ENCODE measurements at places on chromosomes 6 and 20.

DNA sequence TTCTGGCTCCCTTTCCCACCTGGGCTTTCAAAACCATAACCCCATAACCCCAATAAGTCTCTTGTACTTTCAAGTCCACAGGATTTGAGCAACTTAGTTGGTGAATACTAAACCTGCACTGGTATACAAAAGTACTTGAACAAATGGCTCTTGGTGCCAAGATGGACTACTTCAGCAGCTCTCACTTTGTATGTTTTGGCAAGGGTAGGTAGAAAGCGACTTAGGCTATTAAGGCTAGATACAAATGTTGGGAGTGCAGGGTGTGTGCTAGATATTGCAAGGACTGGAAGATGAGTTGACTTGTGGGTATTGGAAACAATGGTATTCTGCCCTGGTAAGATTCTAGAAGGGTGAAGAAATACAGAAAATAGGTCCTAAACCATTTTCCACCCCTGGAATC is 182.6 kb upstream of the MOCS1 start:
- no peak for DNase-seq

- DNase-seq: no peak
Observed at GRCh38 chr6:38234141-38234540, 405.6 kb downstream of the BTBD9 start.

GRCh38 chr6:117512987-117513573 is 30.6 kb downstream of the DCBLD1 start:
- DNase-seq: no peak

DNA sequence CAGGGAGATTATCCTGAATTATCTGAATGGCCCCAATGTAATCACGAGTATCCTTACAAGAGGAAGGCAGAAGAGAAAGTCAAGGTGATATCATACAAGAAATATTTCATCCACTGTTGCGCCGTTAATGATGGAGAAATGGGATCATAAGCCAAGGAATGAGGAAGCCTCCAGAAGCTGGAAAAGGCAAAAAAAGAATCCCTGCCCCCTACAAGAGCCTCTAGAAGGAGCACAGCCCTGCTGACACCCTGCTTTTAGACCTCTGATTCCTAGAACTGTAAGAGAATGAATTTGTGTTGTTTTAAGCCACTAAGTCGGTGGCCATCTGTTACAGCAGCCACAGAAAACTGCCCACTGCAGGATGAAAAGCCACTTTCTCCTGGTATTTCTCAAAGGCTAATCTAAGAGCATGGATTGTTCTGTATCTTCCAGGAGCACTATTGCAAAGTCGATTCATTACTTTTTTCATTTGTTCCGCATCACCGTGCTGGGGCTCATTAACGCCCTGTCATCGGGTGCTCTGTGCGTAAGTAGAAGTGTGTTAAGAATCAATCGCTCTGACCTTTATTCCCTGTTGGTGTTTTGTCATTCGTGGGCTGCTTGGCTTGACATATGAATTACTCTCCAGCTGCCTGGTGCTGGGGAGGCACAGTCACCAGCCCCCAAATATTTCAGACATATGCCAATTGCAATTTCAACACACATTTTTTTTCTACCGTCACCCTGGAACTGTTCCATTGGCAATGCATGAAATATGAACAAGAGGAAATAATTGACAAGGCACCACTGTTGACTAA is 117.0 kb downstream of the PCSK2 start:
- DNase-seq: peak; percentile 45

- no peak for DNase-seq
Observed at GRCh38 chr6:24710519-24711303, 8.2 kb downstream of the C6orf62 start.

GRCh38 chr6:143823548-143823947 is 19.6 kb upstream of the LTV1 start:
- DNase-seq: no peak

DNA sequence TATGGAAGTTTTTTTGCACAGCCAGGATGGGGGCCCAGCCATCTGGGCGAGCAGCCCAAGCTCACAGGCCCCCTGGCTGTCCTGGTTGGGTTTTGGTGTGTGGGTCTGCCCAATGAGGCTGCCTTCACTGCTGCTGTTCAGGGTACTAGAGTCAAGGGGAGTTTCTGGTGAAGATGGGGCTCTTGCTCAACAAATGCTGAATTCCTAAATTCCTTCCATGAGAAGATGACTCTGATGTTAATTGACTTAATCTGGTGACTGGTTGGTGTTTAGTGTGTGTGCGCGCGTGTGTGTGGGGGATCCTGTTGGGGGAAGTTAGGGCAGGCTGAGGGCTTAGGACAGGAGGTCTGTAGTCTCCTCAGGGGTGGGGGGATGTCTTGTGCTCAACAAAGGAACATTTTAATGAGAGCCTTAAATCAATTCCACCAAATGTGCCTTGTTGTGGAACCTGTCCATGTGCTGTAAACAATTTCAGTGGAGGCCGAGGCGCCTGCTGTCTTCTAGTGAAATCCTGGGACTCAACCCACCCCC is 1.9 kb downstream of the PTK7 start:
- DNase-seq: peak; percentile 77

DNA sequence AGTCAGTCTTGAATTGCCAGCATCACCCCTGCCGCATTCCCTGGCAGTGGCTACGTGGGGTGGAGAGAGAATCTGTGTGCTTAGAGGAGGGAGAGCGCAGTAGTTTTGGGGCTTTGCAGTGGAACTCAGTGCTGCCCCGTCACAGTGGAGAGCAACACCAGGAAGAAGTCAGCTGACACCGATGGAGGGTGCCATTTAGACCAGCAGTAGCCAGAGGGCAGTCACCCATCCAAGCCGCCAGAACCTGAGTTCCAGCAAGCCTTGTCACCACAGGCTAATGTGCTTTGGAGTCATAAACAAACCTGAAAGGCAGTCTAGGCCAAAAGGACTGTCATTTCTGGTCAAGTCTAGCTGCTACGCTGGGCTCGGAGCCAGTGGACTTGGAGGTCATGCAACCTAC is 22.0 kb upstream of the PERP start:
- no peak for DNase-seq

DNA sequence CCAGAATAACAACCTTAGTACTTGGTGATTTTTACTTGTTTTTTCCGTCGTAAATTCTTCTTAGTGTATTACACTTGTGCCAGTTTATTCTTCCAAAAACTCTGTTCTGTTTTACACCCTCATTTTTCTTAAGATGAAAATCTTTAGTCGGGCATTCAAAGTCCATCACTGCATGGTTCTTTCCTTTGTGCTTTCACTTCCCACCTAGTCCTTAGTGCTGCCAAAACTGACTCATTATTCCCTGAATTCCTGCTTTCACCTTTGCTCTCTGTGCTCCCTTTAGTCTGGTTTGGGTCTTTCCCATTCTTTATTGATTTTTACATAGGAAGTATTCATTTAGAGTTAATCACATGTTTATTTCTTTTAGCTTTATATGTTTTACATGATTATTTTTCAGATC is 3.3 kb downstream of the TRMT11 start:
- DNase-seq: no peak

GRCh38 chr20:51188941-51189340 is 166.0 kb upstream of the KCNG1 start:
- DNase-seq: no peak

DNA sequence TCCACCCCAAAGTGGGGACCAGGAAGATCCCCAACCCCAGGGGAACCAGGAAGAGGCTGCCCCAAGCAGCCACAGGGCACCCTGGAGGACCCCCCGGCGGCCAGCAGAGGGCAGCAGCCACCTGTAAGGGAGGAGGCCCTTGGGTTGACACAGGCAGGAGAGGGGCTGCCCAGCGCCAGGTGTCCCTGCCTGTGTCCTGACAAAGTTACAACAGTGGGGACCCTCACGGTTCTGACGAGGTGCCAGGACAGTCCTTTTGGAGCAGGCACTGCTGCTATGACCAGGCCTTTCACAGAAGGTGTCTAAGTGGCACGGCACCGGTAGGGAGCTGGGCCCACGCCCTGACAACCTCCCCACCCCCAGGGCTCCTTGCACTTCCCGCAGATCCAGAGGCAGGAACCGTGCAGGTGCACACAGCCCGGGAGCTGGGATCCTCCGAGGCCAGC is 176.7 kb downstream of the BMP7 start:
- no peak for DNase-seq

DNA sequence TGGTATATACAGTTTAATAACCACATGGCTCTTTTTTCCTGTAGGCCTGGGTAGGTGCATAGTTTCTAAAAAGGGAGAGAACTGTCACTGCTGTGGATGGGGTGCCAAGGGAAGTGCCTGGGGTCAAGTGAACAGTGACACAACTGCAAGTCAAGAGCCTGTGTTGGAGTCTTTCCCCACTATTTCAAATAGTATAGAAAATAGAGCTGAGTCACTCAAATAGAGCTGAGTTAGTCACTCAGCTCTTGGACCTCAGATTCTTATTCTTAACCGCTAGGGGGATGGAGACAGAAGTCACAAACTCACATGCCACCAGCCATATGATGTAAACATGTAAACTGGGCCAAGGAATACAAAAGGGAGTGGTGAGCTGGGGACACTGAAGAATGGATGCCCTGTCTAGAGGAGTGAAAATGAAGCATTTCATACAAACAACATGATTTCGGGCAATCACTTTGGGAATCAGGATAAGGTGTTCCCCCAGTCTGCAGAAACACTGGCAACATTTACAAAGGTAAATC is 2.1 kb downstream of the NQO2 start:
- peak; percentile 69 for DNase-seq

GRCh38 chr6:140175486-140175885 is 801.0 kb upstream of the CITED2 start:
- no peak for DNase-seq

- DNase-seq: no peak
Observed at GRCh38 chr20:38125157-38126056, 39.7 kb downstream of the TGM2 start.

GRCh38 chr20:57071283-57071731 is 195.1 kb downstream of the BMP7 start:
- no peak for DNase-seq

DNA sequence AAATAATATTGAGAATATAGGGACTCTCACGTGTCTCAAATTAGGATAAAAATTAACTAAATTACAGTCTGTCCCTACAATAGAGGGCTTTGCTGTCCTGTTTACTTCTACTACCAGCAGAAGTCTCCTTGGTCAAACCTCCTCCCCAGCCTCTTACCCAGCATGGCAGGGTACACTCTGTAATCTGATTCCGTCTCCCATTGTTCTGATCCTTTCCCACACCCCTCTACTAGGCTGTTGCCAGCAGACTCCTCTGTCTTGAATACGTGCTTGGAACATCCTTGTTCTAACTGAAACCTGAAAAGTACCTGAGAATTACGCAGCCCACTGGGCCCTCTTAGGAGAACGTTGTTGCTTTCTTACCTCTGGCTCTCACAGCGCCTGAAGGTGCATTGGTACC is 112.2 kb upstream of the PREP start:
- no peak for DNase-seq

- no peak for DNase-seq
Observed at GRCh38 chr20:20368418-20369249, 730 bp downstream of the INSM1 start.

- no peak for DNase-seq
Observed at GRCh38 chr6:47162231-47162630, 120.1 kb upstream of the ADGRF1 start.

DNA sequence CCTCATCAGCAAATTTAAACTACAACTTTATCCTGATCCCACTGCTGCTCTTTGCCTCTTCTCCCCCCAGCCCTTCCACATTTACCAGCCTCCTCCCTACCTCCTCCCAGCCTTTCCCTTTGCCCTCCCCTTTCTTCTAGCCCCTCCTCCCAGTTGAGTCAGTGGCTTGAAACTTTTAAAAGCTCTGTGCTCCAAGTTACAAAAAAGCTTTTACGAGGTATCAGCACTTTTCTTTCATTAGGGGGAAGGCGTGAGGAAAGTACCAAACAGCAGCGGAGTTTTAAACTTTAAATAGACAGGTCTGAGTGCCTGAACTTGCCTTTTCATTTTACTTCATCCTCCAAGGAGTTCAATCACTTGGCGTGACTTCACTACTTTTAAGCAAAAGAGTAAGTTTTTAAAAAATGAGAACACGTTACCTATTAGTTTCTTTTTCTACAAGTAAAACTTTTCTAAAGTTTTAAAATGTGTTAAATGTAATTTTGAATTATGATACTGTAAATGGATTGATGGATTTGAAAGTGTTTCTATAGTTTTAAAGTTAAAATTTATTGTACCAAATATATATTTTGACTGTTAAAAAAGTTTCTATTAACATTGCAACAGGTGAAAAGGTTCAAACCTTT is at the start of gene GJA1:
Gene GJA1 (plus strand): TSS at position 203 of the 626 bp plus-strand sequence. CDS start 11,202 bp downstream, outside the sequence.
- DNase-seq: peak; percentile 61

DNA sequence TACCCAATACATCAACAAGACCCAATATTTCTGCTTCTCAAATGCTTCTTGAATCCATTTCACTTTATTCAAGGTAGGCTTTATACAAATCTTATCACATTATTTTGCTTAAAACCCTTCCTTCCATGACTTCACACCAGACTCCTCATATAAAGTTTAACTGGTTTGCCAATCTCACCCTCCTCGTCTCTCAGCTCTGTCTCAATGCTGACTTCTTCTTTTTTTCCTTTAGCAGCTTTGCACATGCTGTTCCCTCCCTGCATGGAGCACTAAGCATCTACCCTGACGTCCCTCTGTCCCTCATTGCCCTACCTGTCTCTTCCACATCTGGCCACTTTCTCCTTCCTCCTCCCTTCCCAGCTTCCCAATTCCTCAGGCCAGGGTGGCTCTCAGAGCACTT is 31.4 kb downstream of the KCNK17 start:
- DNase-seq: no peak

DNA sequence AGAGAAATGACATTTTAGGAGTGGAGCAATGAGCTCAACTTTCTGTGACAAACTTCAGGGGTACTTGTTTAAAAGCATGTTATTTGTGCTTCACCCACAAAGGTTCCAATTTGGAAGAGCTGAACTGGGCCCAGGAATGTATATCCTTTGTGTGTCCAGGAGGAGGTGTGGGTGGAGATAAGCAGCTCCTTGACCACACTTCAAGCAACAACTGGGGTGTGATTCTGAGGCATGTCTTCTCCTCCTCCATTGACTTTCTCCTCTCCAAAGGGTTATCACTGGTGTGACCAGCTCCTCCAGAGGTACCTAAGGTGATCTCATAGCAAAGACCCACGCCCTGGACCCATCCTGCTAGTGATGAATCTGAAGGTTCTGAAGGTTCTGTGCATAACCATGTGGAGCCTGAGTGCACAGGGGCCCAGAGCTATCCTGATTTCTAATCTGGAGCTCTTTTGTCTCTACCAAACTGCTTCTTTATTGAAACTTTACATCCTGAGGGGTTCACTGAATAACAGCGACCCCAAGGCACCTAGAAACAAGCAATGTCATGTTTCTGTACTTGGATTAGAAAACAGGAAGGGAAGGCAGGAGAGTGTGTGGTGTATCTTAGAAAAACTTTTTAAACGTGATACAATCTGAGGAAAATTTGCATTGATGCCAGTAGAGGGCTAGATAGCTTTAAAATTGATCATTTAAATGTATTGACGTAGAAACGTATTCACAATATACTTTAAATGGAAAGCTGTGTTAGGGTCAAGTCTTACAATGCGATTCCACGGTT is 60.9 kb upstream of the CD93 start:
- no peak for DNase-seq

GRCh38 chr20:11195899-11196558 is 522.2 kb upstream of the JAG1 start:
- no peak for DNase-seq

GRCh38 chr6:88166493-88167351 is 575 bp upstream of the CNR1 start:
- no peak for DNase-seq
